ENCODE measurements at places on chromosomes 16 and 17. TPM values are rescaled to one million over a fixed set of nuclear protein-coding genes. Genes with fewer than 3 reads are reported as not detected.

SLC2A4 gene
- 66.1 TPM for polyA plus RNA-seq

CCL15 gene
- 1.3 TPM for polyA plus RNA-seq

CMTM2 gene
- polyA plus RNA-seq = not detected

HSD17B2 gene
- polyA plus RNA-seq = 83.2 TPM

CHD9NB gene
- 1.4 TPM for polyA plus RNA-seq

BRIP1 gene
- 0.41 TPM for polyA plus RNA-seq

KRT12 gene
- polyA plus RNA-seq = not detected

LDHD gene
- 4.6 TPM for polyA plus RNA-seq

CDC6 gene
- polyA plus RNA-seq = 0.71 TPM

PLCG2 gene
- 8.0 TPM for polyA plus RNA-seq

CCDC154 gene
- 0.86 TPM for polyA plus RNA-seq

KRT39 gene
- not detected for polyA plus RNA-seq

MAPT gene
- polyA plus RNA-seq = 21.1 TPM

TSPOAP1 gene
- 19.1 TPM for polyA plus RNA-seq

Measured in urinary bladder (tissue), 4 donors.